ENCODE measurements at places on chromosomes 6 and 20. TPM values are rescaled to one million over a fixed set of nuclear protein-coding genes. Genes with fewer than 3 reads are reported as not detected.

DNA sequence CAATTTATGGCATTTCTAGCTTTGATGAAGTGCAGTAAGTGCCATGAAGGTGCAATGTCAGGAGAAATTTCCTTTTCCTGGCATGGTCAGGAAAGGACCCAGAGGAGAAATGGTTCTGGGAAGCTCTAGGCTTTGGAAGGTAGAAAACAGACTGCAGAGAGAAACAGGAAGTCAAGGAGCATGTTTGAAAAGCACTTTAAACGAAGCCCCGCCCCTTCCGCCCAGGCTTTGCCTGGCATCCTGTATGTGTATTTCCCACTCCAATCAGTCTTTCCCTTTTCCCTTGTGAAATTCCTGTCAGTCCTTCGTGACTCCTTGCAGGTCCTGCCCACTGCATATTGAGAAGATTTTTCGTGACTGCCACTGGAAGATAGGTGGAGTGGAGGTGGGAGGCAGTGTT is 320.9 kb upstream of the SASH1 start:
- no peak for DNase-seq

- DNase-seq = no peak
These were observed 18.1 kb upstream of the FERMT1 start for GRCh38 chr20:6140947-6141346.

- DNase-seq = no peak
These were observed 46.7 kb upstream of the SUPT3H start for GRCh38 chr6:45424451-45424861.

DNA sequence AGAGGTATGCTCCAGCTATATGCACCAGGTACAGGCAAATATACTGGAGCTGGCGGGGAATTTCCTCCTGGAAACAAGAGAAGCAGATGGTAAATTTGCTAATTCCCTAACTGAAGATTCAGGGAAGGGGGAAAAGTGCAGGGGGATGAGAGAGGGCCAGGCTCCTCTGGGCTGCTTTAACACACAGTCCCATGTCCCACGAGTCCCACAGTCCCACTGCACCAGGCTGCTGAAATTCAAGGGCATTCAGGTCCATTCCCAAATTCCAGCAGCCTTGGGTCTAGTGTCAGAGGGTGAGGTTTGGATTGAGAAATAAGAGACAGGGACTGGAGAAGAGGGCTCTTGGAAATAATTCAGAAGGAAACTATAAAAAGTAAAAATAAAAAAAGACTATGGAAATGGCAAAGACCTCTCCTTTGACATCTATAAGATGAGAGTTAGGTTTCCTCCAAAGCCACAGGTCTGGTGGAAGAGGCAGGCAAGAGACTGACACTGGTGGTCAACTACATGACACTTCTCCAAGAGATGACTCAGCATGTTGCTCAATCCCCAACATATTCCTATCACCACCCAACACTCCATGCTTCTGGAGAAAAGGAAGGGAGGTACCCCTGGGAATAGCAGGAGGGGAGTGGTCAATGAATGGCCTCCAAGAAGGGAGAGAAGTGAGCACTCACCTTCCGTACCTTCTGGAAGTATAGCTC is 69.2 kb downstream of the TRAM2 start:
- DNase-seq = no peak

DNA sequence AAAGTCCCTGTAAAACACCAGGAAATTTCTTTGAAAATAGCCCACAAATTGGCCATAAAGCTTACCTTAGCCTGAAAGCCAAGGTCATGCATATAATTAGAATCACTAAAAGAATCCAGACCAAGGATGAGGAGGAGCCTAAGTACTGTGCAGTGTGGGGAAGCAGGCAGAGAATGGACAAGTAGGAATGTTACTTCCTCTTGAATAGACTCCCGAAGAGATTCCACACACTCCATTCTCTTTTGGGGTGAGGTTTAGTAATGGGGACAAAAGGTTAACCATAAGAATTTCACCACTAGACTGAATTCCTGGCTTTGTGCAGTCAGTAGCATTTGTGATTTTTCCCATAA is 27.5 kb upstream of the MARCKS start:
- no peak for DNase-seq

DNA sequence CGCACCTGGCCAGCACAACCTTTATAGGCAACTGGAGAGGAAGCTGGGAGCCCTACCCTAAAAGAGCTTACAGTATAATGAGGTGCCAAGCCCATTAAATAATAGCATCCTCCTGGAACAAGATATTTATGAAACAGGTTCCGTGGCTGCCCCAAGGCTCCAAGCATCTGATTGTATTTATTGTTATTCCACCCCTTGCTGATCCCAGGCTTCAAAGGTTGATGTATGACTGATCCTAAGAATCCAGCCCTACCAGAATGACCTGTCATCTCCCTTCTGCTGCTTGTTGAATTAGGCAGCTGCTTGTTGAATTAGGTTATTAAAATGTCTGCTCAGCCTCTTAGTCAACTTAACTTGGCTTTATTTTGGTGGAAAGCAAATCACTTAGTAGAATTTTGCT is 35.2 kb upstream of the SASH1 start:
- no peak for DNase-seq

PKIB gene
- 1.5 TPM for polyA plus RNA-seq

Data from renal pelvis (tissue), 12 donors.